ENCODE measurements at places on chromosomes 6 and 20. TPM values are rescaled to one million over a fixed set of nuclear protein-coding genes. Genes with fewer than 3 reads are reported as not detected.
A peak's percentile ranks its signal among the peaks of the same experiment; 100 is the strongest.

Gene SMIM28
- total RNA-seq: not detected

Gene XKR7
- total RNA-seq: 0.07 TPM

GRCh38 chr6:127090051-127090450, 28.4 kb upstream of the RSPO3 start:
- H3K27me3 ChIP-seq: no peaks in the 10 kb centered on the region
- H3K4me3 ChIP-seq: no peak overlapping the region
- H3K27ac ChIP-seq: no peak overlapping the region
- H3K4me1 ChIP-seq: no peaks in the 10 kb centered on the region
- DNase-seq: no peak
- H3K36me3 ChIP-seq: no peaks in the 10 kb centered on the region

- no peaks in the 10 kb centered on the region for H3K36me3 ChIP-seq
- DNase-seq: no peak
- no peaks in the 10 kb centered on the region for H3K4me1 ChIP-seq
- no peak overlapping the region for H3K27ac ChIP-seq
- no peak overlapping the region for H3K4me3 ChIP-seq
Observed at GRCh38 chr6:170167657-170168159, 123.2 kb downstream of the DLL1 start.

- no peak overlapping the region for H3K27ac ChIP-seq
- no peak for DNase-seq
- no peaks in the 10 kb centered on the region for H3K36me3 ChIP-seq
- no peak overlapping the region for H3K4me3 ChIP-seq
- peaks cover 2% of the 10 kb centered on the region for H3K27me3 ChIP-seq
- no peaks in the 10 kb centered on the region for H3K4me1 ChIP-seq
Observed at GRCh38 chr20:60976913-60977312, 275.1 kb upstream of the CDH4 start.

Gene GUCA1A
- total RNA-seq: not detected

Gene SCP2D1
- total RNA-seq: not detected

GRCh38 chr6:138959521-138959920, 28.5 kb downstream of the REPS1 start:
- H3K27me3 ChIP-seq: no peaks in the 10 kb centered on the region
- H3K27ac ChIP-seq: no peak overlapping the region
- no peaks in the 10 kb centered on the region for H3K36me3 ChIP-seq
- no peak overlapping the region for H3K4me3 ChIP-seq
- no peak for DNase-seq

DNA sequence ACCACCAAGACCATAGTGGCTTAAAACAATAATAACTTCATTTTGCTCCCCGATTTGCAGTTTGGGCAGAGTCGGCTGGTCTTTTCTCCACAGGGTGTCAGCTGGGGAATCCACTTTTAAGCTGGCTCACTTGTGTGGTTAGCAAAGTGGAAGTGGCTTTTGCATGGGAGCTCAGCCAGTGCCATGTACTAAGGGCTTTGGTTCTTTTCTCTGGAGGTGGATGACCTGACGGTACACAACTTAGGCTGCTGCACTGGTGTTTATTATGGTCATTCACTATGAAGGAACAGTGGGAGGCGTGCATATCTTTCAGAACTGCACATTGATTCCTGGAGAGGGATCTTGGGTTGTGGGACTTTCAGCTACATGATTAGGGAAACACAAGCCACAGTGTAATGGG, 141.0 kb downstream of the OR2B2 start:
- DNase-seq: no peak
- no peaks in the 10 kb centered on the region for H3K36me3 ChIP-seq

Gene ZNF831
- total RNA-seq: 90.3 TPM

Gene KIFC1
- 8.7 TPM for total RNA-seq

DNA sequence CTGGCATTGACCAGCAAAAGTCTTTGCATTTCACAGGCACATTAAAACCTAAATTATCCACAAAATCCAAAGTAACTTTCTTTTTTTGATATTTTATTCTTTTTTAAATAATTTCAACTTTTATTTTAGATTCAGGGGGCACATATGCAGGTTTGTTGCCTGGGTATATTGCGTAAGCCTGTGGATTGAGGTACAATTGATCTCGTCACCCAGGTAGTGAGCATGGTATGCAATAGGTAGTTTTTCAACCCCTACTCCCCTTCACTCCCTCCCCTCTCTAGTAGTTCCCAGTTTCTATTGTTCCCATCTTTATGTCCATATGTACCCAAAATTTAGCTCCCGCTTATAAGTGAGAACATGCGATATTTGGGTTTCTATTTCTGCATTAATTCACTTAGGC, 97.6 kb downstream of the CEP57L1 start:
- H3K36me3 ChIP-seq: no peaks in the 10 kb centered on the region
- no peak for DNase-seq
- no peak overlapping the region for H3K27ac ChIP-seq

DNA sequence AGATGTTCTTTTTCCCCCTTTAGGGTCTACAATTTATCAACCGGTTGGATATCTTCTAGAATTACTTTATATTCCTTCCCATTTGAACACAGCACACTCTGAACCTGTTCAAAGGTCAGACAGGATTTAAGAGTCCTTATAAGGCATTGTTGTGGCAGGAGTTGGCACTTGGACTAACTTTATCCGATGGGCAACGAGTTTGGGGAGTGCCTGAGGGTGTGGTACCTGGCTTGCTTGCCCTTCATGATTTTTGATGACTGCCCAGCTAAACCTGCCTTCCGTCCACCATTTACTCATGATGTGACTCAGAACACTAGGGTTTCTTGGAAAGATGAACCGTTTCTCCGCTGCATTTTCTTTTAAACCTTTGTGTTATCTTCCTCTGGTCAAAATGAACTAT, 285.2 kb downstream of the FOXC1 start:
- H3K27ac ChIP-seq: no peak overlapping the region
- no peak overlapping the region for H3K4me3 ChIP-seq
- no peaks in the 10 kb centered on the region for H3K27me3 ChIP-seq
- H3K4me1 ChIP-seq: no peaks in the 10 kb centered on the region
- no peak for DNase-seq
- no peaks in the 10 kb centered on the region for H3K36me3 ChIP-seq

GRCh38 chr6:70118670-70119069, 184.2 kb downstream of the COL9A1 start:
- H3K4me1 ChIP-seq: no peaks in the 10 kb centered on the region
- H3K36me3 ChIP-seq: no peaks in the 10 kb centered on the region
- no peak for DNase-seq
- no peaks in the 10 kb centered on the region for H3K27me3 ChIP-seq

Gene ENPP3
- 0.32 TPM for total RNA-seq

- no peaks in the 10 kb centered on the region for H3K4me1 ChIP-seq
- no peak overlapping the region for H3K4me3 ChIP-seq
- H3K36me3 ChIP-seq: no peaks in the 10 kb centered on the region
- H3K27me3 ChIP-seq: no peaks in the 10 kb centered on the region
Observed at GRCh38 chr6:90765895-90766294, 179.0 kb upstream of the MAP3K7 start.

Gene CEP162
- 6.0 TPM for total RNA-seq

Gene BMP5
- not detected for total RNA-seq

- H3K27me3 ChIP-seq: no peaks in the 10 kb centered on the region
- no peak for DNase-seq
- no peaks in the 10 kb centered on the region for H3K36me3 ChIP-seq
- H3K4me3 ChIP-seq: no peak overlapping the region
- H3K4me1 ChIP-seq: peaks cover 5% of the 10 kb centered on the region
Observed at GRCh38 chr6:22956029-22956681, 386.8 kb downstream of the HDGFL1 start.

Gene SNPH
- total RNA-seq: 7.5 TPM

GRCh38 chr20:57697543-57697942, 12.3 kb downstream of the PMEPA1 start:
- no peaks in the 10 kb centered on the region for H3K27me3 ChIP-seq
- H3K4me3 ChIP-seq: no peak overlapping the region
- H3K27ac ChIP-seq: no peak overlapping the region
- H3K36me3 ChIP-seq: no peaks in the 10 kb centered on the region

- H3K27ac ChIP-seq: no peak overlapping the region
- H3K36me3 ChIP-seq: no peaks in the 10 kb centered on the region
Observed at GRCh38 chr6:42511803-42512422, 51.9 kb upstream of the UBR2 start.

- H3K27me3 ChIP-seq: no peaks in the 10 kb centered on the region
- peaks cover 41% of the 10 kb centered on the region for H3K36me3 ChIP-seq
- H3K27ac ChIP-seq: peak overlapping the region; percentile 98
- peak overlapping the region; percentile 17 for H3K4me3 ChIP-seq
Observed at GRCh38 chr6:30612213-30612612, 4.8 kb downstream of the PPP1R10 start.

GRCh38 chr20:44081476-44081875, 105.5 kb downstream of the JPH2 start:
- DNase-seq: no peak
- no peaks in the 10 kb centered on the region for H3K27me3 ChIP-seq
- no peak overlapping the region for H3K4me3 ChIP-seq
- no peaks in the 10 kb centered on the region for H3K36me3 ChIP-seq
- H3K4me1 ChIP-seq: no peaks in the 10 kb centered on the region

Gene TBX18
- not detected for total RNA-seq

Gene SYCP2L
- not detected for total RNA-seq

- peaks cover 7% of the 10 kb centered on the region for H3K27me3 ChIP-seq
- no peaks in the 10 kb centered on the region for H3K4me1 ChIP-seq
- H3K36me3 ChIP-seq: no peaks in the 10 kb centered on the region
- no peak for DNase-seq
Observed at GRCh38 chr20:19761326-19761725, 3.3 kb downstream of the RIN2 start.

DNA sequence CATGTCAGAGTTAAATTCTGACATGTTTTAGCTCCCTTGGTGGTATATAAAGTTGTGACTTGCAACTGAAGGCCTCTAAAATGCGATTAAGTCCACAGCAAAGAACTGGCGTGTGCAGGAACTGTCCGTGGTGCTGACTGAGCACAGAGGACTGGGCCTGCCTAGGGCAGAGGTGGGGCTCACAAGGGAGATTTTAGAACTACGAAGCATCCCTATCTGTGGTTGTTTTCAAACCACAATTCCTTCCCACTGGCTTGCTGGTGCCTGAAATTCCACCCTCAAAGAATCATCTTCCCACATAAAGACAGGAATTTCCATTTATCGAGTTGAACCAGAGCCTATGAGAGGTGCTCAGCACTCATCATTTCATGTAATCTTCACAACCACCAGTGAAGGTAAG, 30.1 kb downstream of the RIMS4 start:
- no peak overlapping the region for H3K4me3 ChIP-seq
- H3K27me3 ChIP-seq: peaks cover 4% of the 10 kb centered on the region
- H3K27ac ChIP-seq: no peak overlapping the region
- no peaks in the 10 kb centered on the region for H3K4me1 ChIP-seq
- H3K36me3 ChIP-seq: no peaks in the 10 kb centered on the region

- H3K36me3 ChIP-seq: peaks cover 6% of the 10 kb centered on the region
- no peaks in the 10 kb centered on the region for H3K27me3 ChIP-seq
- H3K4me3 ChIP-seq: no peak overlapping the region
- no peak overlapping the region for H3K27ac ChIP-seq
- H3K4me1 ChIP-seq: no peaks in the 10 kb centered on the region
Observed at GRCh38 chr20:36043441-36043840, 75.1 kb downstream of the CNBD2 start.

Gene DUSP15
- not detected for total RNA-seq

Gene AGER
- total RNA-seq: 27.8 TPM

GRCh38 chr6:42889815-42890214, 10.4 kb downstream of the RPL7L1 start:
- peaks cover 16% of the 10 kb centered on the region for H3K36me3 ChIP-seq
- H3K4me1 ChIP-seq: peaks cover 17% of the 10 kb centered on the region
- no peaks in the 10 kb centered on the region for H3K27me3 ChIP-seq
- peak overlapping the region; percentile 84 for H3K27ac ChIP-seq

- no peak overlapping the region for H3K4me3 ChIP-seq
- no peaks in the 10 kb centered on the region for H3K36me3 ChIP-seq
- H3K4me1 ChIP-seq: no peaks in the 10 kb centered on the region
- H3K27ac ChIP-seq: no peak overlapping the region
Observed at GRCh38 chr6:39898625-39899024, 35.6 kb downstream of the MOCS1 start.

DNA sequence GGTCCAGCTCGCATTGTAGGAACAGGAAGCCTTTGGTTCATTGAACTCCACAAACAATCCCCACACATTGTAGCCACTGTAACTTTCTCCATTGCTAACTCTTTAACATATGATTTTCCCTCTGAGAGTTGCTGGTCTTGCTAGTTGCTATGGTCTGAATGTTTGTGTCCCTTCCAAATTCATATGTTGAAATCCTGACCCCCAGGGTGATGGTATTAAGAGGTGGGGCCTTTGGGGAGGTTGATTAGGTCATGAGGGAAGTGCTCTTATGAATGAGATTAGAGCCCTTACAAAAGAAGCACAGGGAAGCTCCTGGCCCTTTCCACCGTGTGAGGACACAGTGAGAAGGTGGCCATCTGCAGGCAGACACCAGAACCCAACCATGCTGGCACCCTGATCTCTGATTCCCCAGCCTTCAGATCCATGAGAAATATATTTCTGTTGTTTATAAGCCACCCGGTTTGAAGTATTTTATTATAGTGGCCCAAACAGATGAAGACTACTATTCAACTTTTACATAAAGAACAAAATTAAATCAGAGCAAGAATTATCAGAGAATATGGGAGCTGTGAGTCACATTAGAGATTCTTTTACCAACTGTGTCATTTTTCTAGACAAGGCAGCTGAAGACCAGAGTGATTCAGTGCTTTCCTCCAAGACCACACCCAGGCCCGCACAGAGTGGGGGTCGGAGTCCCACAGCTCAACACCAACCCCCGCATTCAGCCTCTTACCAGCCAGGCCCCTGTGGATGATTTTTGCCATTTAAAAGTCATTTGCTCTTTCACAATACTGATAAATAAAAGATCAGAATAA, 143.0 kb downstream of the SAMD5 start:
- H3K4me1 ChIP-seq: no peaks in the 10 kb centered on the region
- DNase-seq: no peak
- no peaks in the 10 kb centered on the region for H3K27me3 ChIP-seq
- no peak overlapping the region for H3K27ac ChIP-seq
- H3K4me3 ChIP-seq: no peak overlapping the region

GRCh38 chr6:38032797-38033196, 213.3 kb downstream of the ZFAND3 start:
- H3K36me3 ChIP-seq: no peaks in the 10 kb centered on the region
- no peak overlapping the region for H3K4me3 ChIP-seq
- H3K4me1 ChIP-seq: peaks cover 19% of the 10 kb centered on the region
- H3K27ac ChIP-seq: no peak overlapping the region
- H3K27me3 ChIP-seq: no peaks in the 10 kb centered on the region
- DNase-seq: no peak

Gene PERP
- 2.3 TPM for total RNA-seq

GRCh38 chr6:37077191-37077904, 71.9 kb downstream of the FGD2 start:
- H3K4me3 ChIP-seq: no peak overlapping the region
- H3K27ac ChIP-seq: no peak overlapping the region
- H3K4me1 ChIP-seq: no peaks in the 10 kb centered on the region
- DNase-seq: no peak
- no peaks in the 10 kb centered on the region for H3K36me3 ChIP-seq

Data from CD4-positive, CD25-positive, alpha-beta regulatory T cell (primary cell).